Daoy (cell line): ENCODE measurements at places on chromosomes 11 and 22. TPM values are rescaled to one million over a fixed set of nuclear protein-coding genes. Genes with fewer than 3 reads are reported as not detected.

GRCh38 chr11:47714554-47715081, 551 bp downstream of the AGBL2 start:
- peak; percentile 16 for DNase-seq

- DNase-seq = no peak
Observed at GRCh38 chr11:45945397-45945999, 23.0 kb downstream of the LARGE2 start.

Gene CECR2
- total RNA-seq = 2.3 and 2.6 TPM in 2 replicates

- DNase-seq = peak; percentile 0
Observed at GRCh38 chr11:37264783-37265182, 666.7 kb upstream of the RAG2 start.

Gene EIF3L
- total RNA-seq = 288 and 343 TPM in 2 replicates

Gene GDPD4
- not detected in 2 replicates for total RNA-seq

- no peak for DNase-seq
Observed at GRCh38 chr22:47160781-47161520, 398.5 kb downstream of the TBC1D22A start.
